ENCODE measurements at places on chromosomes 5 and 9. TPM values are rescaled to one million over a fixed set of nuclear protein-coding genes. Genes with fewer than 3 reads are reported as not detected.

GRM6 gene
- total RNA-seq = not detected

C9 gene
- not detected for total RNA-seq

PTGDS gene
- total RNA-seq = 15.4 TPM

DNA sequence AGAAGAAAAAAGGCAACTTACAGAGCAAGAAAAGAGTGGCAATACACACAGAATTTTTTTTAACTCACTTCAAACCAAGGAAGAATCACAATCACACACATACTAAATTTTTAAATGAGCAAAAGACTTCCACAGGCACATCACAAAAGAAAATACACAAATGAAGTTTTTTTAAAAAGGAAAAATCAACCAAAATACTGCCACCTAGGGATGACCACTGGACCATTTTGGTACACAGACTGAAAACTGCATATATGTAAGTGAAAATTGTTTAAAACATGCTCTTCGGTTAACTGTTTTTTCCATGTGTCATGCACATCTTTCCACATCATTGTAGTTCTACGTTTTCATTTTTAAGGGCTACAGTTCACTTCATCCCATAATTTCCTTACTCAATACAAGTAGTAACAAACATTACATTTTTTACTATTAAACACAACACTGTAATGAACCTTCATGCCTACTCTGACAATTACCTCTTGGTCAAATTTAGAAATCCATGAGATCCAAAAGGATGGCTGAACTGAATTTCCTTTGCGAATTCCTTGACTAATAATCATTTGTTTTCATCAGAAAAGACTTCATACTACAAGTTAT is 79.0 kb downstream of the FBXW11 start:
- DNase-seq = no peak

DNA sequence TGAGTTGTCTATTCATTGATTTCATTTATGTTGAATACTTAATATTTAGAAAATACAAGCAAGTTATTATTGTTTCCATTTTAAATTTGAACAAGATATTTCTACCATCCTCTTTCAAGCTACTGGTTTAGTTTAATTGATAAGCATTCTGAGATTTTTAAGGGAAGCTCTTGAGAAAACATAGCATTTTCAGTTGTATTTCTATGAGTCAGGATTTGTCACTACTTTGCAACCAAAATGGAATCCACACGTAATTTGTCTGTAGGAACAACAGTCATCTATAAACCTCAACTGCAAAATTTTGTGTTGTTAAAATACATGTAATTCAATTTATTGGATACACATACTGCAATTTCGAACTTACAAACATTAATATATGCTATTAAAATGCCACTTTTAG is 74.0 kb downstream of the PRR16 start:
- no peak for DNase-seq

DNA sequence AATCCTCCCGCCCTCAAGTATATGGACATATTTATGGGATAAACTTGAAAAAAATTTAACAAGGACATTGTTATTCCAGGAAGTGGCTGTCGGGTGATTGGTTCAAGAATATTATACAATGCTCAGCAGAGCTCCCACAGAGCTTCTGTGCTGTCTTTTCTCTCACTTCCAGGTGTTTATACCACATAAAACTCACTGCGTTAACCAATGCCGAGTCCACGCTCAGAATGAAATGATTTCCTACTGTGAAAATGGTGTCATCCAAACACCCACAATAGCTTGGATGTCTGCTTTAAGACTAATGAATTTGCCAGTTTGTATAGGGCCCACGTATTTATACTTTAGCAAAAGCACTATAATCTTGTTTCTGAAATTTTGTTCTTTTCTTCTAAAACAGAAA is 368.2 kb downstream of the NDUFS4 start:
- DNase-seq = no peak

Measured in CD4-positive, CD25-positive, alpha-beta regulatory T cell (primary cell).